ENCODE measurements at places on chromosomes 16 and 17.

- DNase-seq = peak; percentile 17
Observed at GRCh38 chr17:63946440-63947363, 14.6 kb upstream of the CD79B start.

- DNase-seq = no peak
Observed at GRCh38 chr17:55086635-55087058, 118.1 kb downstream of the STXBP4 start.

DNA sequence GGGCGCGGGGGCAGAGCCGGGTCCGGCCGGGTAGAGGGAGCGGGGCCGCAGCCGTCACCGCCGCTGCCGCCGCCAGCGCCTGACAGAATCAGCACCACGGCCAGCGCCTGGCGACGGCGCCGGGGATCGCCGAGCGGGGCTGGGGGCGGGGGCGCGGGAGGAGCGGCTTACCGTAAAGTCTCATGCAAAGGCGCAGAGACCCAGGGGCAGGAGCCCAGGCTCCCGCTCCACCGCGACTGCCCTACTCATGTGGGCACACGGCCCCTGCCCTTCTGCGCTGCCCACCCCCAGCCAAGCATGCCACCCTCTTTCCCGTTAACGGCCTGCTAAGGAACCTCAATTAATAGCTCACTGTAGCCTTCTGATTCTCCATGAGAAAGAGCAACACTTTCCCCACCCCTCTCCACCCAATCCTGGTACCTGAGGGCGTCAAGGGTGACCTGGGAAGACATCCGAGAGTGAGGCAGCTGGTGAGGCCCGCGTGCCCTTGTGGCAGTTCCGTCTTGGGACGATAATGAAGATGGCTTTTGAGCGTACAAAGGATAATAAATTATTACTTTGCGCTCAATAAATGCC lies at the start of gene SEZ6:
Gene SEZ6, minus strand, starts transcription at position 98 of the 576 bp plus-strand sequence. CDS start 164 bp downstream, outside the sequence.
- DNase-seq = peak; percentile 30

DNA sequence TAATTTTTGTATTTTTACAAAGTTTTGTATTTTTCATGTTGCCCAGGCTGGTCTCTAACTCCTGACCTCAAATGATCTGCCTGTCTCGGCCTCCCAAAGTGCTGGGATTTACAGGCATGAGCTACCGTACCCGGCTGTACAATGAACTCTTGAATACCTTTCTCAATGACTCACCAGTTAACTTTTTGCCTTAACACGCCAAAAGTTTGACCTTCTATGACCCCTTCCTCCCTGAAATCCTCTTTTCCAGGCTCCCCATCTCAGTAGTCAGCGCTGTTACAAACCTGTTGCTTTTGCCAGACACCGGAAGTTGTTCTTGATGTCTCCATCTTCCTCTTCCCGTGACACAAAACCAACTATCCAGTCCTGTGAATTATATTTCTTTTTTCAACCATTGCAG lies 158.1 kb upstream of the ASIC2 start:
- DNase-seq = no peak

DNA sequence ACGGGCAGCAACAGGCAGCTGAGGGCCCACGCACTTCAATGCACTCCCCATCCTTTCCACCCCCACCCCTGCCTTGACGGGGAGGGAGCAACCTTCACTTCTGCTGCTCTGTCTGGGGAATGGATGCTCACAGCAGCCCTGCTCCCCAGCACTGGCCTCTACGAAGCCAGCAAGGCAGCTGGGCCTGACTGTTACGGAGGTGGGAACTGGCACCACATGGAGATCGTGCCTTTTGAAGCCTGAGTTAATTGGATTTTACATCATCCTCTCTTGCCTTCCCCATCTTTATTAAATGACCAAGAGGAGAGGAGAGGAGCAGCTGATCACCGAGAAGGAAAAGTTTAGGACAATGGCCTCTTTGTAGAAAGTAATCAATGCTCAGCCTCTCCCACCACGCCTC lies 187.0 kb upstream of the RPL38 start:
- no peak for DNase-seq

DNA sequence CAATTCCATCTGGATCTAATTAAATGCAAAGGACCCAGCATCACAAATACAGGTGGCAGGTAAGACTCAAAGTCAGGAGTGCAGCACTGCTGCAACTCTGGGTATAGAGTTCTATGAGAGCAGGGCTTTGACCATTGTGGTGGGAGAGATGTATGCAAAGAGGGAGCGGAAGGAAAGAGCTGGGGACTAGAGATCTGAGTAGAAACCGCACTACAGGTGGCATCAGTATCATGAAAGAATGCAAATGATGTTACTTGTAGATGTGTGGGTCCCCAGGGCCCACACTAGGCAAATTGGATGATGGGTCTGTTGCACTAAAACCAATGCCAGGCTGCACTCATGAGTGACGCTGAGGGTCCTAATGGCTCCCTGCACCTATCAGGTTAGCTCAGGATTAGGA lies 287.1 kb upstream of the ASIC2 start:
- DNase-seq = no peak

DNA sequence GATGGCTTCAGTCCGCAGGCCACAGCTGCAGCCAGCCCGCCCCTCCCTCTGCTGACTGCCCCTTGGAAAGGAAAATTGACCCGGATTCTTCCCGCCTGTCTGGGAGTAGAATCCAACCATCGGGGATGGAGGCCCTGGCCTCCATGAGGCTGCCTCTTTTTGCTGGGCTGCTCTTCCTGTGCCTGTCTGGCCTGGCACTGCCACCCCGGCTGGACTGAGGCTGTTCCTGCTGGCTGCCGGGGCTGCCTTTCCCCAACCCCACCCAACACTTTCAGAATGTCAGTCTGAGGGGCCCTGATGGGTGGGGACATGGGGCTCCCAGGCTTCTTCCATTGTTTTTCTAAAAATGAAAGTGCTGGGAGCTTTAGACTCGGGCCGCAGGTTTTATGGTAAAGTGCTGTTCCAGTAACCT lies 7.3 kb downstream of the BAHCC1 start:
- DNase-seq = no peak

DNA sequence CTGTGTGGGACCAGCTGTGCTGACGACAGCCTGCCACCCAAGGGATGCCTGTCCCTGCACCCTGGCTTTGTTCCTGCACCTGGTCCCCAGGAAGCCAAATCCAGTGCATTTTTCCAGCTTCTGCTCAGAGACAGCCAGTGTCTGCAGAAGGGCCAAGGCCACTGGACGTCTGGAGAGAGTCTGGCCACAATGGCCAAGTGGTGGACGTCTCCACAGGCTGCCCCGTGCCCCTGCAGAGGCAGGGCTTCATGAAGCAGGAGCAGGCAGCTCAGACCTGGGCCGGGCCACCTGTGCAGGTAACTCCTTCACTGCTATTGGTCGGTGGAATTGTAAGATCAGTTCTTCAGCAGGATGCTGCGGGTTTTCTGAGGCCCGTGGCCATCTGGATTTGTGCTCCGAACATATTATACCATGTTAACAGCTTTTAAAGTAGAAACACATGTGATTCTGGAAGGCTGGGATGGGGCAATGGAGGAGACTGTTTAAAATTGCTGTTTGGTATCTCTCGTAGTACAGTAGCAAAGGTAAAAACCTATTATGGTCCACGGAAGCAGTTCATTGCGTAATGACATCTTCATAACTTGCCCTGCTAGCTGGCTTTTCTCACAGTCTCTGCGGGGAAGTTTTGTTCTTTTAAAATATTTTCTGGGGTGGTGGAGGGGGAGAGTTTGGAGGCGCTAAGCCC lies 185.3 kb downstream of the CCDC182 start:
- DNase-seq = no peak

- DNase-seq = no peak
Observed at GRCh38 chr17:80971704-80972304, 19.8 kb upstream of the CHMP6 start.
